ENCODE measurements at places on chromosomes 7 and 10.

DNA sequence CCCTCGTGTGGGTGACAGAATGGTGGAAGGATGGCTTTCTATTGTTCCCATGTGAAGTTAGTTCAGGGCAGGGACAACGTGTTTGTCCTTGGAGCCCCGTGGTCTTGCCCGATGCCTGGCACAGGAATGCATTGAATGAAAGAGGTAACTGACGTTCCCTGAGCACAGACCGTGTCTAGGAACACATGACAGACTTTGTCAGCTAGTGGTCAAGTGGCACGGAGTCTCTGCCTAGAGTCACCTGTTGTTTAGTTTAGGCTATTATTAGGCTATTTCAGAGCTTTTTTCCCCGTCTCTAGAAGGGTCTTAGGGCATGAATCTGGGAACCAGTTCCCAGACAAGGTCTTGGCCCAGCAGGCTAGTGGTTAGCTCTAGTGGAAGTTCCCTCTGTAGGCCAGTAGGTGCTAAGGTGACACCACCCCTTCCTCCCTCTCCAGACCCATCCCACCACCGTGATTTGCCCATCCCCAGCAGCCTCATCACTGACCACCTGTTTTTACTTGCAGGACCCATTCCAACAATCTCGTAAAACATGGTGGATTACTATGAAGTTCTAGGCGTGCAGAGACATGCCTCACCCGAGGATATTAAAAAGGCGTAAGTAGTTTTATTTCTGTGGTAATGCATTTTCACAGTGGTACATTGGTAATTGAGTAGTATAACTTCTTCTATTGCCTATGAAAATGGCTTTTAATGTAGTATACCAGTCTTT is 21.4 kb downstream of the DNAJB6 start:
- DNase-seq = no peak

GRCh38 chr7:151095828-151096475 is 9.7 kb downstream of the AGAP3 start:
- DNase-seq = no peak

GRCh38 chr10:77544617-77545016 is 93.0 kb downstream of the KCNMA1 start:
- DNase-seq = no peak

- no peak for DNase-seq
Measured at GRCh38 chr7:155169498-155170065, 99.5 kb downstream of the HTR5A start.

DNA sequence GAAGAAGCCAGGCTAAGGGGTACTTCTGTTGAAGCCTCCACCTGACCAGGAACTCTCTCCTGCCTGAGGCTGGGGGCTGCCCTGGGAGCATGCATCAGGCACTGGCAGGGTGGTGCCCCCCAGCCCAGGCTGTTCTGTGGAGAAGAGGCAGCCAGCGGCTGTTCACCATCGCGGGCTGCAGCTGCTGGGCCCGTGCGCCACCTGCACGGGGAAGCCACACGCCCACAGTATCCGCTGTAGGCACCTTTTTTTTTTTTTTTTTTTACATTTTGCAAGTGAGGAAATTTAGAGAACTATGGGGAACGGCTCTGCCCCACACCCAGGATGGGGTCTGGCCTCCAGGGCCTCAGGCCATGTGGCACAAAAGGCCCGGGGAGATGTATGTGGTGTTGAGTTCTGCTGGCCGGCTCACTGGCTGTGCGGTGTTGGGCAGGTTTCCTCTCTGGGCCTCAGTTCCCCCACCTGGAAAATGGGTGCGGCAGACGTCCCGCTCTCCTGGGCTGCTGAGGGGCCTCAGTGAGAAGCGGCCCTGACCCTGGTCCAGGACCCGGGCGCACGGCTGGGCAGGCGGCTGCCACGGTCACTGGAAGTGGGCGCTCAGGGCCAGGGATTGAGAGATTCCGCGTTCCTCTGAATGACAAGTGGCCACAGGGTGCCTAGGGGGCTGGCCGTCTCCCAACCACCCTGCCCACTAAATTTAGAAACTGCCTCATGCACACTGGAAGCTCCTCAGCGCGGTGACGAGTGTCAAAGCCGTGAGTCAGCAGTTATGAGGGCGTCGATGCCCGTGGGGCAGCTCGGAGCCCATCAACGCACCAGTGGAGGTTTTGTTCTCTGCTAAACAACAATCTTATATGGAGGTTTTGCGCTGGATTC is 8.8 kb upstream of the INTS1 start:
- DNase-seq = no peak

GRCh38 chr7:21939136-21939857 is 6.4 kb downstream of the CDCA7L start:
- DNase-seq = no peak

GRCh38 chr7:64908358-64908757 is 5.3 kb downstream of the ZNF273 start:
- DNase-seq = no peak

- DNase-seq = no peak
Measured at GRCh38 chr7:141386881-141387280, 164.3 kb upstream of the AGK start.

- DNase-seq = no peak
Measured at GRCh38 chr10:132033632-132034031, 32.1 kb upstream of the JAKMIP3 start.

- peak; percentile 39 for DNase-seq
Measured at GRCh38 chr7:27130540-27131389, at the start of gene HOXA4. Gene HOXA4 (minus strand): TSS chr7:27130757. CDS start chr7:27130733, 24 bp downstream.

GRCh38 chr7:70890147-70890969 is 241.6 kb upstream of the GALNT17 start:
- no peak for DNase-seq

DNA sequence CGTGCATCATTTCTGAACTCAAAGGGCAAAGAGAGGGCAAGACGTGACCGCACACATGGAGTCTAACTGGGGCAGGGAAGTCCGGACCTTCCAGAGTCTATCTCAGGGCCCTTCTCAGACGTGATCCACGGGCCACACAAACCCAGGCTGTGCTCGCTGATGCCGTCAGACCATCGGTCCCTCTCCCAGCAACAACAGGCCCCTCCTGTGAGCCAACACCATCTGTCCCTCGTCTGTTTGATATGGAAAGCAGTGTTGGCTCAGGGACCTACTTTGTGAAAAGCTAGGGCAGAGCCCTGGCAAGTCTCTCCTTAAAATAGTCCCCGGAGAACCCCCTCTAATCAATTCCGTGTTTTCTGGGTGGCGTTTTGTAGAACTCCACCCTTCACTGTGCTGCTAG is 208.8 kb downstream of the TCERG1L start:
- no peak for DNase-seq

GRCh38 chr7:159064816-159065510 is 79.7 kb downstream of the VIPR2 start:
- DNase-seq = no peak

DNA sequence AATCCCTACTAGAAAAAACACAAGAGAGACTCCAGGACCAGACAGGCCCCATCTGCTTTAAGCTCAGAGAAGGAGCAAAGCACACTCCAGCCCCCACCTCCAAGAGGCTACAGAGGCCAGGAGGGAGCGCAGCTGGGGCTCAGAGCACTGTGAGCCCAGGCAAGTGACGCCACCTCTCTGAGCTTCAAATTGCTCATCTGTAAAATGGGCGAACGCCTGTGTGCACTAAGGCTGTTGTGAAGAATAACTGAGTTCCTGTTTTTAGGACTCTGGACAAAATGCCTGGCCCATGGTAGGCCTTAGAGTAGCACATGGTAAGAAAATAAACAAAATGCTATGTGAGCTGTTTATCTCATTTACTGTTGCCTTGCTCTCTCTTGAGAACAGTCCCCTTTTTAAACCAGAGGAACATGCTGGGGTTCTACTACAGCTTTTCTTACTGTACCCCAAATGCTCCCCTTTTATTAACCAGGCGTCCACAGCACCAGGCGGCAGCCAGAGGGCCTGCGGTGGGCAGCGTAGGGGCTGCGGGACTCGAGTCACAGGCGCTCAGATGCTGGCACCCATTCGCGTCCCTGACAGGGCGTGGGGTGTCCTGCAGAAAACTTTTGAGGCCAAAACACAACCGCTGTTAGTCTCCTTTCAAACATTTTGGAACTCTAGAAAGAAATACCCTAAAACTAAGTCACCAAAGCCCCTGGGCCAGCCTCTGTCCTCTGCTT is 103.8 kb downstream of the TAX1BP1 start:
- no peak for DNase-seq

- no peak for DNase-seq
Measured at GRCh38 chr10:130206216-130206737, 70.1 kb downstream of the GLRX3 start.

GRCh38 chr10:30365278-30365677 is 16.2 kb upstream of the MTPAP start:
- DNase-seq = no peak

GRCh38 chr10:114458955-114459354 is 54.7 kb upstream of the AFAP1L2 start:
- no peak for DNase-seq

- DNase-seq = no peak
Measured at GRCh38 chr10:44995914-44996669, 4.6 kb upstream of the ZNF22 start.

DNA sequence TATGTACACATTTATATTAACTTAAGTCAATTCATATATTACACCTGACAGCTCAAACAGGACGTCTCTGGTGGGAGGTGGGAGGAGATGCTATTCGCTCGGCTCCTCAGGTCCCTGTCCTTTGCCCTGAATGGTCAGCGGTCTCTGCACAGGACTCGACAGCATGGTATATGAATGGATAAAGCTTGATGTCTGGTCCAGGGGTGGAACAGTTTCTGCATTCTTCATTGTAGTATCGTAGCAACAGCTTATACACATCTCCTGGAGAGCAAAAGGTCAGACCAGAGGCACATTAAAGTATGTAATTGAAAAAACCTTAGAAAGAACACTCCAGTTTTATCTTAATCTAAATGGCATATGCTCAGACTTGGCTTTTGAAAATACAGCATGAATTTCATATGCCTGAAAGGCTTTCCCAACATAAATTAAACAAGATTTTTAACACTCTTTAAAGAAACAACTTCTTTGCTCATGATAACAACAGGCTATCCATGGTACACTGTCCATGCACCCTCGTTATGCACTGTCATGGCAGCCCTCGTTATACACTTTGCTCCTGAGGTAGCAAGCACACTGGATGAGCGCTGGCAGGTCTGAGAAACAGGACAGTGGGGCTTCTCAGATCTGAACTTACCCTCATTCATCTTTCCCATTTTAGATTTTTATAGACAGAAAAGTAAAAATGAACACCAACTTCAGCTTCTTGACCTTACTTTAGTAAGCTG is 57.3 kb upstream of the OGDHL start:
- DNase-seq = no peak

DNA sequence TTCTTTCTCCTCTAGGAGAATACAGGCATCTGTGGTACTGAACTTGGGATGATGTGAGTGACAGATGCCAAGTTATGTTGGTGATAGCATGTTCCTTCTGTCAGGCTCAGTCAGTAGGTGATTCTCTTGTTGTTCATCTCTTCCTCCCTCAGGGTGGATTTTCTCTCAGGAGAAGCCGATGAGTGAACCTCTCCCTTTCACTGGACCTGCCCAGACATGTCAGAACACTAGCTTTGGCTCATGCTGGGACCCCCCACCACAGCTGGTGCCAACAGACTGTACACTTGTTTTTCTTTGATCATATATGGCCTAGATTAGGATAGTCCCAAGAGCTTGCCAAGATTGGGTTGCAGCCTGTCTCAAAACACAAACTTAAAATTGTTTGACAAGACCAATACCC is 129.4 kb downstream of the BMPER start:
- DNase-seq = no peak

- no peak for DNase-seq
Measured at GRCh38 chr7:74266191-74266963, 12.2 kb upstream of the RFC2 start.

DNA sequence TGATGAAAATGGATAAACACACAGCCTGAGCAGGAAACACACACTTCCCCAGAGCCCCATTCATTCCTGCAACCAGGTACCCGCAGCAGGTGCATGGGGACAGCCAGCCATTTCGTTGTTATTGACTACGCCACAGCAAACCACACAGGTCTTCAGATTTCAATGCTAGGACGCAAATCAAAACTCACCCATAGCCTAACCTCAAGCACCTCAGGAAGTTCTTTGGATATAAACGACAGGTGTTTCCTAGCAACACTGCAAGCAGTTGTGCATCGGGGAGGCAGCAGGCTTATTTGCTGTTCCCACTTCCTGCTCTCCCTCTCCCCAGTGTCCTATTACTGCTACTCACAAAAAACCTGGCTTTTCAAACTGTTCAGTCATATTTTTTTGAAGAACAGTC is 176.5 kb upstream of the FRMD4A start:
- DNase-seq = no peak

DNA sequence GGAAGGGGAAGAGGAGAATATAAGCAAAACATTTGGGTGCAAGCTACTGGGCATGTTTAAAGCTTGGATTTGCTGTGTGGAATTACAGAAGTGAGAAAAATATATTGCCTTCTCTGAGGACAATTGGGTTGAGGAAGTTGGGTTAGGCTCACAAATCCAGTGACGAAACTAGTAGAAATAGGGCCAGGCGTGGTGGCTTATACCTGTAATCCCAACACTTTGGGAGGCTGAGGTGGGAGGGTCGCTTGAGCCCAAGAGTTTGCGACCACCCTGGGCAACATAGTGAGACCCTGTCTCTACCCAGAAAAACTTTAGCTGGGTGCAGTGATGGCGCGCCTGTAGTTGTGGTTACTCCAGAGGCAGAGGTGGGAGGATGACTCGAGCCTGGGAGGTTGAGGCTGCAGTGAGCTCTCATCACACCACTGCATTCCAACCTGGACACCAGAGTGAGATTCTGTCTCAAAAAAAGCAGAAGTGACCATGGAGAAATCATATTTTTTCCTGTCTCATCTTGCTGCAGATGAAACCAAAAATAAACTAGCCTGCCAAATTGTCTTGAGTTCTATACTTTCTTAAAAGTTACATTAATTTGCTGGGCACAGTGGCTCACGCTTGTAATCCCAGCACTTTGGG is 22.4 kb downstream of the NRBF2 start:
- DNase-seq = no peak

DNA sequence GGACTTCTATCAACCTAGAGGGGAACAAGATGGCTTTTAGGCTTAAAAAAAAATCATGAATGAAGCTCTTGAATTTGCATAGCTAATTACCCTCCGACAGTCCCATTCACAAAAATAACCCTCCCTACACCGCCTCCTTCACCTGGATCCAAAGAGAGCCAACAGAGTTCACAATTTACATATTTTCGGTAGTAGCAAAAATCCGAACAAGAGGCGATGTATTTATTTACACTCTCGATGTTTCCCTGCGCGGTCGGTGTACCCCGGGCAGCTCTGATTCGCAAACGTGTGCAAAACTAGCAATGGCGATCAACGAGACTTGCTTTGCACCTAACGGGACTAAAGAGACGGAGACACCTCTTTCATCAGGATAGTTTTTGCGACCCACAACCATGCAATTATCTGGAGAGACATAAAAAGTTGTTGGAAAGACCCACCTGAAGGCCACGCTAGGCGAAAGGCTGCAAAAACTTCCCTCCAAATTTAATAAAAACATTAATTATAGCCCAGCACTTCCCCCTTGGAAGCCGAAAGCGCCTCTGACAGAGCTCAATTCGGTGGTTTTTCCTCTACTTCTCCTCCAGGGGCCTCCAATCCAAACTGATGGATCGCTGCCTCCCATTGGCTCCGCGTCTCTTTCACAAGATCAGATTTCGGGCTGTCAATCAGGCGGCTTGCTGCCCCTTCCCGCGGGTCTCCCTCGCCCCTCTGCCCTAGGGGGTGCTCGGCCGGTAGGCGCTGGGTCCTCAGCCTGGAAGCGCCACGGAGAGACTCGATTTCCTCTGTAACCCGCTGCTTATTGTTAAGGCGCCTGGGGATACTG is at the start of gene ETV1:
TSS of gene ETV1 (minus strand) at position 541 of the 823 bp plus-strand sequence. CDS start 614 bp downstream, outside the sequence.
- DNase-seq = no peak

- no peak for DNase-seq
Measured at GRCh38 chr10:78964952-78965633, 103.7 kb upstream of the ZMIZ1 start.

All from esophagus squamous epithelium (tissue), 5 donors.